ENCODE measurements at places on chromosomes 16 and 17.

- DNase-seq: no peak
Measured at GRCh38 chr17:79831265-79832217, 7.7 kb downstream of the CBX4 start.

GRCh38 chr17:56808503-56808902 is 25.2 kb downstream of the C17orf67 start:
- peak; percentile 94 for DNase-seq

- no peak for DNase-seq
Measured at GRCh38 chr17:66900126-66901010, 64.1 kb upstream of the CACNG4 start.

DNA sequence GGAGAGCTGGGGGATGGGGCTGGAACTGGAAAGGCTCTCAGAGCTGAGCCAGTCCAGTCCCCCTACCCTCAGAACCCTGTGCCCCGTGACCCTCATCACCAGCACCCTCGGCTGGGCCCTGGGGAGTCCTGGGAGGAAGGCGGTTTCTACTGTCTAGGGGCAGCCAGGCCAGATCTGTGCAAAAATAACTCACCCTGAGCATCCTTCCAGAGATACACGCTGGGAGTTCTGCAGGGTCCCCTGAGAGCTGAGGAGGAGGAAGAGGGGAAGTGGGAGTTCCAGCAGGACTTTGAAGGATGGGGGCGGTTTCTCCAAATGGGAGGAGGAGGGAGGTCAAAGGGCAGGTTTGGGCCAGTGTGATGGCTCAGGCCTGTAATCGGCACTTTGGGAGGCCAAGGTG is 5.0 kb upstream of the SLC4A1 start:
- no peak for DNase-seq

GRCh38 chr16:23852794-23853562 is 17.2 kb downstream of the PRKCB start:
- no peak for DNase-seq

GRCh38 chr17:9729034-9729650 is 62.2 kb downstream of the DHRS7C start:
- peak; percentile 0 for DNase-seq

DNA sequence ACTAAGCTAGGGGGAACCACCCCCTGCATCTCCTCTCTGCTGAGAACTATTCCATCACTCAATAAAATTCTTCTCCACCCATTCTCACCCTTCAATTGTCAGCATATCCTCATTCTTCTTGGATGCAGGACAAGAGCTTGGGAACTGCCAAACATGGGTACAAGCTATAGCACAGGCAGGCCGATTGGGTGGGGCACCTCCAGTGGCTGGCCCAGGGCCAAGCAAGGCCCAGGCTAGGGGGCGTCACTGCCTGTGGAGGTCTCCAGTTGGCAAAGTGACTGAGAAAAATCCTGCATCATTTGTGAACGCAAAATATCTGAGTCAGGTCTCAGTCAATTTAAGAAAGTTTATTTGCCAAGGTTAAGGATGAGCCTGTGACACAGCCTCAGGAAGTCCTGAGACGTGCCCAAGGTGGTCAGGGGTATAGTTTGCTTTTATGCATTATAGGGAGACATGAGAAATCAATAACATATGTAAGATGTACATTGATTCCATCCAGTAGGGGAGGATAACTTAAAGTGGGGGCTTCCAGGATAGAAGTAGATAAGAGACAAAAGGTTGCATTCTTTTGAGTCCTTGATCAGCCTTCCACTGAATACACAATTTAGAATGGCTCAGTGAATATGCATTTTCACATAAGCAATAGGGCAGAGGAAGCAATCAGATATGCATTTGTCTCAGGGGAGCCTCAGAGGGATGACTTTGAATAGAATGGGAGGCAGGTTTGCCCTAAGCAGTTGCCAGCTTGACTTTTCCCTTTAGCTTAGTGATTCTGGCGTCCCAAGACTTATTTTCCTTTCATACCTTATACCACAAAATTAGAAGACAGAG is 21.5 kb upstream of the DHRS7B start:
- DNase-seq: no peak

GRCh38 chr17:82440991-82441627 is 9.4 kb downstream of the CYBC1 start:
- no peak for DNase-seq

GRCh38 chr16:30659507-30660423 is 1.5 kb downstream of the FBRS start:
- DNase-seq: no peak

DNA sequence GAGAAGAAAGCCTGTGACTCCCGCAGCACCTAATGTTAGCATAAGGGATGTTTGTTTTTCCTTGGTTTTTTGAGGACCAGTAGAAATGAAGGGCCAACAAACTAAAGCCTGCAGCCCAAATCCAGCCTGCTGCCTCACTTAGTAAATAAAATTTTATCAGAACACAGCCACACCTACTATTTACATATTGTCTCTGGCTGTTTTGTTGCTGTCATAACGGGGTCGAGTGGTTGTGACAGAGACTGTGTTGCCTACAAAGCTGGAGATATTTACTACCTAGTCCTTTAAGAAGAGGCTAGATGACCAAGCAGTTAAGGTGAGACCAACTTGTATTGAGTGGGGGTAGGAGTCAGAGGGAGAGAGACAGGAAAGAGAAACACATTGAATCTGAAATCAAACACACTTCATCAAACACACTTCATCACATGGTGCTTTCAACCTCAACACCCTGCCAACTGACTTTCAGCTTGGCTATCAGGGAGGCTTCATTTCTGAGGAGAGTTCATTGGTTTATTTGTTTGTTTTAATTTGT is 546.3 kb upstream of the CDH11 start:
- DNase-seq: no peak

GRCh38 chr17:32588135-32588534 is 101.3 kb downstream of the CDK5R1 start:
- DNase-seq: no peak

DNA sequence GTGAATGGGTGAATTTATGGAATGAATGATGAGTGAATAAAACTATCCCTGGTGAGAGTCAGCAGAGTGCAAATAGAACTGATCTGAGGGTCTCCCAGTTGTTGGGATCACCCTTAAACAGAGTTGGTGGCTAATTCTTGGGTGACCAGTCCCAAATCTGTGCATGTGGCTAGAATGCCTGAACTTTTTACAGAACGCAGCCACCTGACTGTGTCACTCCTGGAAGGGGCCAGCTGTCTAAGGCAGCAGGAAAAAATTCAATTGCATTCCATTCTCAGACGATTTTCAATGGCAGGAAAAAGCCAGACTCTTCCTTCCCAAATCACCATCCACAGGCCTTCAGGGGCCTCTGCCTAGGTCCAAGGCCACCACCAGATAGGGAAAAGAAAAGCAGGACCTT is 43.5 kb downstream of the BEAN1 start:
- DNase-seq: no peak

- no peak for DNase-seq
Measured at GRCh38 chr17:51500454-51500853, 240.1 kb downstream of the UTP18 start.

- DNase-seq: no peak
Measured at GRCh38 chr16:78444-79150, 572 bp downstream of the MPG start.

DNA sequence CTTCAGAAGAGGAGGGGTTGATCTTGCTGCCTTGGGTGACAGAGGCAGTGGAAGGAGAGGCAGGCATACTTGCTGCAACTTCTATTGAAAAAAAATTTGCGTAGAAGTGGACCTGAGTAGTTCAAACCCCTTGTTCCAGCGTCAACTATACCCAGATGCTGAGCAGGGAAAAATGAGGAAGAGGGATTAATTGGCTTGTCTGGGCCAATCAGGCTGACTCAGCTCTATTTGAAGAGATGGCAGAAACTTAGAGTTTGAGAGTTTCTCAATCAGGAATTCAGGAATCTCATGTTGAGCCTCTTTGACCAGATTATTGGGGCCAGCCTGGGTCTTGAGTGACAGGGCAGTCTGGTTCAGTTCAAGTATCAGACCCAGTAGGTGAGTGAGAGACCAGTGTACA is 17.6 kb downstream of the CASC3 start:
- no peak for DNase-seq

DNA sequence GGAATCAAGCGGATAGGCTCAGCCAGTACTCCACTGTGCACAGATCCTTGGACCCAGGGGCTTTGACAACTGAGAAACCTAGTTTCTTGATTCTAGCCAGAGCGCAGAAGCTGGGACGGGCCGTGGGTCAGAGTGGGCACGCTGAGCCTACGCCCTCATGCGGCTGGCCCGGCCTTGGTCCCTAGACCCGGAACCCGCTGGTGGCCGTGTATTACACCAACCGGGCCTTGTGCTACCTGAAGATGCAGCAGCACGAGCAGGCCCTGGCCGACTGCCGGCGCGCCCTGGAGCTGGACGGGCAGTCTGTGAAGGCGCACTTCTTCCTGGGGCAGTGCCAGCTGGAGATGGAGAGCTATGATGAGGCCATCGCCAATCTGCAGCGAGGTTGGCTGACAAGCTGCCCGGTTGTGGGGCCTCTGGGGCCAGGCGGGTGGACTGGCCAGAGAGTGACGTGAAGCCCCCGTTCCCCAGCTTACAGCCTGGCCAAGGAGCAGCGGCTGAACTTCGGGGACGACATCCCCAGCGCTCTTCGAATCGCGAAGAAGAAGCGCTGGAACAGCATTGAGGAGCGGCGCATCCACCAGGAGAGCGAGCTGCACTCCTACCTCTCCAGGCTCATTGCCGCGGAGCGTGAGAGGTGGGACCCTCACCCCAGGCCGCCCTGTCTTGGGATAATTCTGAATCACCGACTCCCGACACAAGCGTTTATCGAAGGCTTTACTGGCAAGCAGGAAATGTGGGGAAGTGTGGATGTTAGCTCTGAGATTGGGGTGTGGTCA is 946 bp downstream of the STUB1 start:
- no peak for DNase-seq

- DNase-seq: no peak
Measured at GRCh38 chr17:29412780-29413565, 22.8 kb downstream of the TAOK1 start.

DNA sequence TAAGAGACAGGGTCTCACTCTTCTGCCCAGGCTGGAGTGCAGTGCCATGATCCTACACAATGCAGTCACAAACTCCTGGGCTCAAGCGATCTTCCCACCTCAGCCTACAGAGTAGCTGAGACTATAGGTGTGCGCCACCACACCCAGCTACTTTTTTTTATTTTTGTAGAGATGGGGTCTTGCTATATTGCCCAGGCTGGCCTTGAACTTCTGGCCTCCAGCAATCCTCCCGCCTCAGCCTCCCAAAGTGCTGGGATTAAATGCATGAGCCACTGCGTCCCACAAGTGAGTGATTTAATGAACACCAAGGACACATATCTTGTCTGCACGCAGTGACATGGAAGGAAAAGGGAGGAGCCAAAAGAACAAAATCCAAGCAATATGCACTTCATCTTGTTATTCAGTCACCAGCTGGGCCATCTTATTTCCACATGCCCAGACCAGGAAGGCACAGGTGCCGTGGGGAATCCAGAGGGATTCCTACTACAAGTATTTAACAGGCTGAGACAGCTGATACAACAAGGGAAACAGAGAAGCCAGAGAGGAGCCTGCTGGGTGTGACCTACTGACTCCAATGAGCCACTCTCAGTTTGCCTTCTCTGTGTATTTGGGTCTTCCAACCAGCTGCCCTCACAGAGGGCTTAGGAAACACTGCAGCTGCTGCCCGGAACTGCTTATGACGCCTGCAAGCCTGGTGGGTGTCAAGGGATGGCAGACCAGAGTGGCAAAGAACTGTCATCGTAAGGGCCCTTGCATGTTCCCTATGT is 17.0 kb downstream of the LSM12 start:
- no peak for DNase-seq

GRCh38 chr16:79434771-79435170 is 165.8 kb downstream of the MAF start:
- DNase-seq: no peak

GRCh38 chr17:30389756-30390300 is 11.1 kb downstream of the CPD start:
- no peak for DNase-seq

DNA sequence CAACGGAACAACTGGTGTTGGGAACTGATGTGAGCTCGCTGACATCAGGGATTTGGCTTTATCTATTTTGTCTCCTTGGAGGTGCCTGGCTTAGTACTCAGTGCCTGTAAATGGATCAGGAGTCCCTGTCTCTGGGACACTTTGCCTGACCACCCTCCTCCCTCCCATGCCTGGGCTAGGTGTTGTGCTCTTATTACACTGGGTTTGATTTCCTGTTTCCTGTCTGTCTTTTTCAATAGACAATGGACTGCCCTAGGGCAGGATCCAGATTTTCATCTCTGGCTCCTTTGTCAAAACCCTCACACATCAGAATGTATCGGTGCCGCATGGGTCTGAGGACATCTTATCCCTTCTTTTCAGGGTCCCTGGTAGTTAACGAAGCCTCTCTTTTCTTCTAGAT is 223.6 kb upstream of the ASIC2 start:
- no peak for DNase-seq

- DNase-seq: no peak
Measured at GRCh38 chr17:12789481-12790248, at the start of gene ARHGAP44. TSS of gene ARHGAP44 (plus strand) at chr17:12789498. CDS start at chr17:12789839, 341 bp downstream.

GRCh38 chr17:17767887-17768418 is 68.8 kb downstream of the SREBF1 start:
- DNase-seq: no peak

DNA sequence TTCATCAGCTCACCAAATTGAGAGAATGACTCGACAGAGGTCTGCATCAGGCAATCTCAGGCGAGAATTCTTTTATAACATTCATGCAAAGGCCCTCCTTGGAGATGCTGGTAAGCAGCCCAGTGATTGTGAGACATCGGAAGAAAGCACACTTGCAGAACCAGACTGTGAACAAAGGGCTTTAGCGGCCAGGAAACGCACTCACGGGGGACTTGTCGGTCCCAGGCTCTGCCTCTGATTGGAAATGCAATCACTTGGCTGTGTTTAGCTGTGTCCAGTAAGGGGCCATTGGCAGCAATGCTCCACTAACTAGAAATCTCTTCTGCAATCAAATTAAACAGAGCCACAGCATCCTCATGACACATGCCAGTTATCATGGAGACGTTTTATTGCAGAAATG is 226.7 kb upstream of the CDH13 start:
- DNase-seq: no peak

DNA sequence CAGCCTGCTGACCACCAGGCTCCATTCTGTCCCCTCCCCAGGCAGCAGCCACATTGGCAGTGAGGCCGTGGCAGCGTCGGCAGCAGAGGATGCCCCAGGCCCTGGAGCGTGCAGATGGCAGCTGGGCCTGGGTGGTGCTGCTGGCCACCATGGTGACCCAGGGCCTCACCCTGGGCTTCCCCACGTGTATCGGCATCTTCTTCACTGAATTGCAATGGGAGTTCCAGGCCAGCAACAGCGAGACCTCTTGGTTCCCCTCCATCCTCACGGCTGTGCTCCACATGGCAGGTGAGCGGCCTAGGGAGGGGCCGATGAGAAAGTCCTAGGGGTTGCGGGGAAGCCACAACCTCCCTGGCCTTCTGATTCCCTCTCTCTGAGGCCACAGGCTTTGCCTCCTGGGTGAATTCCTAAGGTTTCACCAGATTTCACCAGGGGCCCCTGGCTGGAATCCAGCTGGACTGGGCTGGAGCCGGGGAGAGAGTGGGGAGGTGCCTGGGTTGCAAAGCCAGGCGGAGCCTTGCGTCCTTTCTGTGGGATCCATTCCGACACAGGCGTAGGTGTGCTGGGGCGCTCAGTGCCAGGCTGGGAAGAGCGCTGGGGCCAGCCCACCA is 5.9 kb downstream of the SLC16A5 start:
- no peak for DNase-seq
